ENCODE measurements at places on chromosomes 16 and 17.

DNA sequence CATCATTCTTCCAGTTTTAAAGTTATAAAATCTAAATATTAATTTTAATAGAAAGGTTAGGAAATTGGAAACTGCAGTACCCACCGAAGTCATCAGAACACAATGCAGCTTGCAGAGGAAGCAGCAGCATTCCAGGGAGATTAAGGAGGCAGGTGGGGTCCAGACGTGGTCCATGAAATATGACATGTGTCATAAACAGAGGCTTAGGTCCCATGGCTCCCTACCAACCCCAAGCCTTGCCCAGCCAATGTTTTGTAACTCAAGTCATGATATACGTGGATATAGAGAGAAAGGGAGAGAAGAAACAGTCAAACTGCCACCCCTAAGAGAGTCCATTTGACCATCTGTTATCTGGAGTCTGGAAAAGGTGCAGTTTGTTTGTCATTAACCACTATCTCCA lies 670.0 kb downstream of the TOX3 start:
- no peak for DNase-seq

GRCh38 chr16:20300312-20301097 lies 26.8 kb downstream of the GP2 start:
- DNase-seq: no peak

GRCh38 chr17:4747847-4748246 lies 8.1 kb upstream of the CXCL16 start:
- DNase-seq: no peak

DNA sequence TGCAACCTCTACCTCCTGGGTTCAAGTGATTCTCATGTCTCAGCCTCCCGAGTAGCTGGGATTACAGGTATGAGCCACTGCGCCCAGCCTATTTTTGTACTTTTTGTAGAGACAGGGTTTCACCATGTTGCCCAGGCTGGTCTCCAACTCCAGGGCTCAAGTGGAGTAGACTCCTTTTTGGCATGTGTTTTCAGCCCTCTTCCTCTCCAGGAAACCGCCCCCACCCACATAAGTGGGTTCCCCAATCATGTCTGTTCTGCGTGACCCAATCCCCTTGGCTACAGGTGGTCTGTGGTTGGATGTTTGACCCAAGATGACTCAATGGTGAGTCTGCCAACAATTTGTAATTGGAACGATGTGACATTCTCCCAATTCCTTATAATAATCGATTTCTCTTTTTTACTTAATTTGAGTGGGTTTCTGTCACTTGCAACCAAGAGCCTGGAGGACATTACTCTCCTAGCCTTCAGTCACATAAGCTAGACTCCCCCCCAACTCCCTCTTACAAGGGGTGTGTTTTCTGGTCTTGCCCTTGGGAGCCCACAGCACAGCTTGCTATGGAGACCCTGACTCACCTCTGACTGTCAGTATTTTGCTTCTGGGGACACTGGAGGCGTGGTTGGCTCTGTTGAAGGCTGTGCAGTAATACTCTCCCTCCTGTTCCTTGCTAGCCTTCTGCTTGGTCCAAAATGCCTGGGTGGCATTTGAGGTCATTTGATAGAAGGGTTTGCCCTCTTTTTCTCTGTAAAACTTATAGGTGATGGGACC lies 34.9 kb downstream of the PECAM1 start:
- DNase-seq: no peak

- DNase-seq: no peak
These were observed 919 bp downstream of the N4BP1 start for GRCh38 chr16:48608871-48609651.

All from stimulated activated CD8-positive, alpha-beta memory T cell treated with anti-CD3 and anti-CD28 coated beads, Interleukin-4, amount 100 ng/mL, for 24 hours (primary cell).